ENCODE measurements at places on chromosomes 7 and 10.

DNA sequence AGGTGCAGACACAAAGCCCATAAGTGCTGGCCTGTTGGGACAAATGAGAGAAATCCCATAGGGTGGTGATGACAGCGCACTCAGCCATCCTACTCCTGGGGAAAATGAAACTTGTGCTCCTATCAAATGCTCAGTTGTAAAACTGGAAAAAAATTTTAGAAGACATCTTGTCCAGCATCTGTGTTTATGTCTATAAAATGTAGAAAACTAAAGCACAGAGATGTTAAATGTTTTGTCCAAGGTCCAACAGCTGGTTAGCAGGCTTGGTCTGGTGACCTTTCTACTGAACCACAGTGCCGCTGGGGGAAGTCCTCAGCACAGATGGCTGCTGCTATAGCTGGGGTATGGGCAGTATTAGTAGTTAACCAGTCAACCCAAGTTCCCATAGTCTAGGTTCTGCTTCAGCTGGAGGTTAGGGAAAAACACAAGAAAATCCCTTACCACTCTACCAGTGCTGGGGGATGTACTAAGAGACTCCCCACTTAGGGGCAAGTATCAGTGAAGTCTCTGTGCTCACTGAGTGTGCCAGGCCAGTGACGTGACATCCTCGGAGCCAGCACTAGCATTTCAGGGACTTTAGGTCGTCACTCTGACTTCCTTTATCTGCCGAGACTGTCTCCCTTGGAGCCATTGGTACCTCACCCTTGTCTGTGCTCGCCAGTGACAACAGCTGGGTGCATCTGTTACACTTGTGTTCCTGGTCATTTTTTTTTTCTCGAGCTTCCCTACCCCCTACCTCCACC is 1.9 kb downstream of the TSPAN33 start:
- DNase-seq: no peak

GRCh38 chr10:17049195-17049594 is 80.4 kb downstream of the CUBN start:
- DNase-seq: no peak

GRCh38 chr10:78349911-78350663 is 316.4 kb downstream of the RPS24 start:
- no peak for DNase-seq

- no peak for DNase-seq
Measured at GRCh38 chr10:52598936-52599335, 173.6 kb downstream of the MBL2 start.

GRCh38 chr10:75234017-75234682 is 1.6 kb downstream of the COMTD1 start:
- peak; percentile 96 for DNase-seq

GRCh38 chr10:11724938-11725776 is 17.0 kb upstream of the ECHDC3 start:
- DNase-seq: peak; percentile 81

GRCh38 chr10:86071145-86071544 is 295.4 kb downstream of the GRID1 start:
- no peak for DNase-seq

DNA sequence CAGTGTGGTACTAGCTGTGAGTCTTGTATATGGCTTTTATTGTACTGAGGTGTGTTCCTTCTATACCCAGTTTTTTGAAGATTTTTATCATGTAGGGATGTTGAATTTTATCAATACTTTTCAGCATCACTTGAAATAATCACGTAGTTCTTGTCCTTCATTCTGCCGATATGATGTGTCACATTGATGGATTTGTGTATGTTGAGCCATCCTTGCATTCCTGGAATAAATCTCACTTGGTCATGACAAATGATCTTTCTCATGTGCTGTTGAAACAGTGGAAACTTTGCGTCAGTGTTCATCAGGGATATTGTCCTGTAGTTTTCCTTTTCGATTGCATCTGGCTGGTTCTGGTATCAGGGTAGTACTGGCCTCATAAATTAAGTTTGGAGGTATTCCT is 7.1 kb upstream of the PRKAR1B start:
- DNase-seq: no peak

- DNase-seq: peak; percentile 92
Measured at GRCh38 chr7:151038951-151039849, 9.1 kb upstream of the ASIC3 start.

DNA sequence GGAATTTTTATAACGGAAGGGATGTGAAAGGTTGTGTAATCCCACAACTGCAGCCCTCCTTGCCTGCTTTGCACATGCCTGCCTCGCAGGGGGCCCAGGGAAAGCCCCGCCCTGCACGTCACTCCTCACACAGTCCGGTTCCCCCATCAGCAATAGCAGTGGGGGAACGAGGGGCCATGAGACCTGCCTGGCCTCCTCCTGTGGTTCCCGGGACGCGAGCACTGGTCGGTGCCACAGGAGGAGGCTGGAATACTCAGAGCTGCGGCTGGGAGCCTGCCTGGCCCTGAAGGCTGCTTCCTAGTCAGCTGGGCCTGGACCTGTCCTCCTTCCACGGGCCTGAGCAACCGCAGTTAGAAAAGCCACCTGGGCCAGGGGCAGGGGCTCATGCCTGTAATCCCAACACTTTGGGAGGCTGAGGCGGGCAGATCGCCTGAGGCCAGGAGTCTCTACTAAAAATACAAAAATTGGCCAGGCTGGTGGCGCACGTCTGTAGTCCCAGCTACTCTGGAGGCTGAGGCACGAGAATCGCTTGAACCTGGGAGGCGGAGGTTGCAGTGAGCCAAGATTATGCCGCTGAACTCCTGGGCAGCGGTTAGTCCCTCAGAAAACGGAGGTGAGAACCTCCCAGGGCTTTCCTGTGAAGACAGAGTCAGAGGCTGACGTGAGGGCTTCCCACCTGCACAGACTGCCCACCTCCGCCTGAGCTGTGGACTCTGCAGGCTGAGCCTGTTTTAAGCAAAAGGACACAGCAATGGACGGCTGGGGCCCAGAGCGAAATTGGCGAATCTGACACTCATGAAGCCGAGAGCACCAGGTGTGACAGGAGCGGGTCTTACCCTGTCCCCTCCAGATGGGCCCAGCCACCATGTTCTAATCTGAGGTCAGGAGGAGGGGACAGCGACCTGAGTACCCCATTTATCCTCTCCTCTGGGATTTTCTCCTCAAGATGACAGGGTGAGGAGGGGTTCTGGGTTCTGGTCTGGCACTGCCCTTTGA is 52.9 kb downstream of the VIPR2 start:
- DNase-seq: no peak

DNA sequence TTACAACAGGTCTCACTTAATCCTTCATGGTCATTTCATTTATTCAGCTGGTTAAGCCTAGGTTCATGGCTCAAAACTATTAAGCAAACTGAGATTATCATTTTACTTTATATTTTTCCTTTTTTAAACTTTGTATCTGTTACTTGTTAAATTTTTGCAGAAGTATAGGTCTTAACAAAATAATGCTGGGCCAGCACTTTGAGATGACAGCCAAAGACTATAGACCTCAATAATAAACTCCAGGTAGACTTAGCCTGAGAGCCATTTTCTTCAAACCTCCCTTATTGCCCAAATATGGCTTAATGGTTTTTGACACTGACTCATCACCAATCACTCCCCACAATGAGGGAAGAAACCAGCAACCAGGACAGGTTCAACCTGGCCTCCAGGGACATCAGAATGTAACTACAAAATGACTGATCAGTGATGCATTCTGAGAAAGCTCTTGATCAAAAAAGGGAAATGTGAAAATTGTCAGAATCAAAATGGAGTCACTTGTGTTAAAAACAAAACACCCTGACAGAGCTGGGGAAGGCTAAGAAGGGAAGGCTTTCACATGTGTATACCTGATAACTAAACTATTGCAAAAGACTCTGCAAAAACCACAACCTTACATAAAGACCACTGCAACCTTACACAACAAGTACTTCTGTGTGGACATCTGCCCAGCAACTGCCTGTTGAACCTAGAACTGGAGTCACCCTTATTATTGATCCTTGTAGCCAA is 2.1 kb upstream of the CCDC126 start:
- DNase-seq: no peak

DNA sequence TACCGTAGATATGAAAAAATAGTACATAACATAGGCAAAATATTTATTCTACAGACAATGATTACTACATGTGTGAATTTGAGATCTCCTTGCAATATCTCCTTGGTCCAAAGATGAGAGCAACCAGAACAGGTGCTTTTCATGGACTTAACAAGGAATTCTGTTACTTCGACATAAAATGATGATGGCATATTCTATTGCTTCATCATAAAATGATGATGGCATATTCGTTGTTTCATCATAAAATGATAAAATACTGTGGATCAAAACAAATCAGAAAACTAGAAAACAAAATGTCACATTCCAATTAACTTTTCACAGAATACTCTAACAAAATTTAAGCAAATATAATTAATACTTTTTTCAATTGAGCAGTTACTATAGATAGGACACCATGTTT is 4.8 kb downstream of the OSBPL3 start:
- no peak for DNase-seq

DNA sequence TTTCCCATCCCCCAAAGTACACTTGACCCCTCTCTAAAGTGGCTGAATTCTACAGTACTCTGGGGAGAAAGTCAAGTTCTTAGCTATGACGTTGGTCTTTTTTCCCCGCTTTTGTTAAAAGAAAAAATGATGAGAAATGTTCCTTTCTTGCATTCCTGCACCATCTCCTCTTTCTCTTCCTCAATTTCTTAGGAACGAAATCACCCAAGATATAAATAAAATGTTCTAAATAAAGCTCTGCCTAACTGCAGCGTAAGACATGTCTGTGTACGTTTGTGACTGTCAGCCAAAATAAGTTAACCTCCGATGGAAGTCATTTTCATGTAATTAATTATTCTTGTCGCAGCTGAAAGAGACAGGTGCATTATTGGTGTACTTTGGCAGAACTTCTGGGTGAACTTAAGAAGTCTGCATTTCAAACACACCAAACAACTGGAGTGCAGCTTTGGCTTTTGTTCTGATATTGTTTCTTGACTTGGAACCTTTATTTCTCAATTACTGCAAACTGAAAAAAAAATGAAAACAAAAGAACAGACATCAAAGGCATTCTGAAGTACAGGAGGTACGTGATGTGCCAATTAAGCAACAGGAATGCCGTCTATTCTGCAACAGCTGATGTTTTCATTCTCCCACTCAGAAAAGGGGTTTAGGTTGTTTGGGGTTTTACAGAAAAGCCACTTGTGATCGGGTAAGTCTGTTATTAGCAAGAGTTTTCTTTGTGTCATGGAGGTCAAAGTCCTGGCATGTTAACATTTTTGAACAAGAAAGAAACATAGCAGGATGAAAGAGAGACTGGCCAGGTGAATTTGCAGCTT is 82.4 kb upstream of the SDK1 start:
- no peak for DNase-seq

DNA sequence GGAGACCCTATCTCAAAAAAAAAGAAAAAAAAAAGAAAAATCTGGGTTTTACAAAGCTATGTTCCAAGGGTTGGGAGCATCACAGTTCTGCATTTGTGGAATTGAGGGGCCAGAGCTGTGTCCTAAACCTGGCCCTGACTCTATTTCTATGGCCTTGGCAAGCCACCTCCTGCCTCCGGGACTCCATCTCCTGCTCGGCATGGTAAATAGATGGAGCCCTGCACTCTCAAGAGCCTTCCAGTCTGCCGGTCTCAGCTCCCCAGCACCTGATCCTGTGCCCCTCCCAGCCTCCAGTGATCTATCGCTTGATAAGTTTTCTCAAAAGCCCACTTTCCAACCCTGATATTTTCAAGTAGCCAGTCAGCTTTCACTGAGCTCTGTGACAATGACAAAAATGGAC is 43.0 kb downstream of the KCNH2 start:
- DNase-seq: no peak

DNA sequence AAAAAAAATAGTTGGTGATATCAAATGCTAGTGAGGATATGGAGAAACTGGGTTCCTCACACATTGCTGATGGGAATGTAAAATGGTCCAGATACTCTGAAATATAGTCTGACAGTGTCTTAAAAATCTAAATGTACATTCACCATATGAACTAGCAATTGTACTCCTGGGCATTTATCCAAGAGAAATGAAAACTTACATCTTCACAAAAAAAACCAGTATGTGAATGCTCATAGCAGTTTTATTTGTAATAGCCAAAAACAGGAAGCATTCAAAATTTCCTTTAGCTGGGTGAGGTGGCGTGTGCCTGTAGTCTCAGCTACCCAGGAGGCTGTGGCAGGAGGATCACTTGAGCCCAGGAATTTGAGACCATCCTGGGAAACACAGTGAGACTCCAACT is 2.1 kb upstream of the SSC4D start:
- DNase-seq: no peak

DNA sequence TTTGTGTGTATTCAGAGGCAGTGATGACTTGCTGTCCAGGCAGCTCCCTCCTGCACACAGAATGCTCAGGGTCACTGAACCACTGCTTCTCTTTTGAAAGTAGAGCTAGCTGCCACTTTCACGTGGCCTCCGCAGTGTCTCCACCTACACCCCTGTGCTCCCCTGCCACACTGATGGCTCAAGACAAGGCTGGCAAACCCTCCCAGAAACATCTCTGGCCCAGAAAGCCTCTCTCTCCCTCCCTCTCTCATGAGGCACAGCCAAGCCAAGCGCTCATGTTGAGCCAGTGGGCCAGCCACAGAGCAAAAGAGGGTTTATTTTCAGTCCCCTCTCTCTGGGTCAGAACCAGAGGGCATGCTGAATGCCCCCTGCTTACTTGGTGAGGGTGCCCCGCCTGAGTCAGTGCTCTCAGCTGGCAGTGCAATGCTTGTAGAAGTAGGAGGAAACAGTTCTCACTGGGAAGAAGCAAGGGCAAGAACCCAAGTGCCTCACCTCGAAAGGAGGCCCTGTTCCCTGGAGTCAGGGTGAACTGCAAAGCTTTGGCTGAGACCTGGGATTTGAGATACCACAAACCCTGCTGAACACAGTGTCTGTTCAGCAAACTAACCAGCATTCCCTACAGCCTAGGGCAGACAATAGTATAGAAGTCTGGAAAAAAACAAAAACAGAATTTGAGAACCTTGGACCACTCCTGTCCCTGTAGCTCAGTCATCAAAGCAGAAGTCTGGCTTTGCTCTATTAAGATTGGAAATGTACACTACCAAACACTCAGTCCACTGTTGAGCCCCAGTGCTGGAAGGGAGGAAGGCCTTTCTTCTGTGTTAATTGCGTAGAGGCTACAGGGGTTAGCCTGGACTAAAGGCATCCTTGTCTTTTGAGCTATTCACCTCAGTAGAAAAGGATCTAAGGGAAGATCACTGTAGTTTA is 15.8 kb downstream of the SCD start:
- no peak for DNase-seq

- DNase-seq: no peak
Measured at GRCh38 chr7:15440482-15440881, 121.3 kb downstream of the AGMO start.
